ENCODE measurements at places on chromosomes 4 and X. TPM values are rescaled to one million over a fixed set of nuclear protein-coding genes. Genes with fewer than 3 reads are reported as not detected.

DNA sequence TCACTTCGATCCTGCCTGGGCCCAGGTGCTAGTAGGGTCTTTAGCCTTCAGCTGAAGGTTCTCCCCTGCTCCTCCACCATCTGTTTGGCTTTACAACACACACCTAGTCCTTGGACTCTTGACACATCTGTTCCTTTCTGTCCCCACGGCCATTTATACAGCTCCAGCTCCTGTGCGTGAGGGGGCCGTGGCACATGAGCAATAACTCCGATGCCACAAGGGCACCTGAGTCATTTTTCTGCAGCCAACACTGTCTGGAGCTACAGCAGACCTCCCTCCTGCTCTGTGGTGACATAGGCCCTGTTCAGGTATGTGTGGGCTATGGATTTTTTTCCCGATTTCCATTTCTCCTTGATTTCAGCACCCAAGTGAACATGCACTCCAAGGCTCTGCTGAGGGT, 44.7 kb upstream of the BCOR start:
- H3K27me3 ChIP-seq = peaks cover 4% of the 10 kb centered on the region
- H3K36me3 ChIP-seq = no peaks in the 10 kb centered on the region
- H3K27ac ChIP-seq = no peak overlapping the region

DNA sequence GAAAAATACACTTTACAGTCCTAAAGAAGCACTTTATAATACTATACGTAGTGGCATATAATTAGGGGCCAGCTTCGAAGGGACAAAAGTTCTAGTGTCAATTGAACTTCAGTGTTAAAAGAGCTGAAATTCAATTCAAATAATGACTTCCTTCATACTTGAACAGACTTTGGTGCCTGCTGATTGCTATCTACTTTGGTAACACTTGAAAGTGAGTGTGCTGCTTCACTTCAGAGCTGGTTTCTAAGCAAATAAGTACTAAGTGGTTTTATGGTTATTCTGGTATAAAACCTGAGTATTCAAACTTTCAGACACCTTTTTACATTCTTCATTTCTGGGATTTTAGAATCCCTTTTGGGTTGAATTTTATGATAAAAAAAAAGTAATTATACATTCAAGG, 107.0 kb downstream of the SLC4A4 start:
- H3K4me3 ChIP-seq = no peak overlapping the region
- no peak for DNase-seq
- no peaks in the 10 kb centered on the region for H3K4me1 ChIP-seq
- H3K27ac ChIP-seq = no peak overlapping the region
- no peaks in the 10 kb centered on the region for H3K27me3 ChIP-seq

GRCh38 chrX:10032147-10032546, 65.0 kb downstream of the CLDN34 start:
- H3K27me3 ChIP-seq = no peaks in the 10 kb centered on the region
- no peak overlapping the region for H3K27ac ChIP-seq
- no peak for DNase-seq

GASK1B gene
- 4.0 TPM for total RNA-seq

ARAF gene
- 40.7 TPM for total RNA-seq

DNA sequence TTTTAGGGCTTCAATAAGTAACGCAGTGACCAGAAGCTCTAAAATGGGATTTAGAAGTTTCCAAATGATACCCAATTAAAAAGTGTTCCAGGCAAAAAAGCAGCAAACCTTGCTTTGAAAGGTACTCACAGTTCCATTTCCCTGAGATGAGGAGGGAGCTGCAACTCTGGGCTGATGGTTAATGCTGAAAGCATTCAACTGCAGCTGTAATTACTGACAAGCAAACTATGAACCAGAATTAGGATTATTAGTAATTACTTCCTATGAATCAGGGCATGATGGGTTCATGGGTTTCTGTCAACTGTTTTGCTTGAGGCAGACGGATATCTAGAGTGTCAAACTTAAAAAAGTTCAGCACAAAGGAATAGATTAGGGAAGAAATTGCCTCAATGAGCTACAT, 357.4 kb downstream of the STIM2 start:
- DNase-seq = no peak
- no peak overlapping the region for H3K27ac ChIP-seq
- no peaks in the 10 kb centered on the region for H3K4me1 ChIP-seq
- no peaks in the 10 kb centered on the region for H3K36me3 ChIP-seq

GRCh38 chr4:1164040-1164439, 8.3 kb downstream of the SPON2 start:
- no peak for DNase-seq
- no peaks in the 10 kb centered on the region for H3K27me3 ChIP-seq
- no peaks in the 10 kb centered on the region for H3K36me3 ChIP-seq

RTL5 gene
- 3.4 TPM for total RNA-seq

- H3K27me3 ChIP-seq = no peaks in the 10 kb centered on the region
- no peak overlapping the region for H3K4me3 ChIP-seq
- no peaks in the 10 kb centered on the region for H3K36me3 ChIP-seq
- H3K4me1 ChIP-seq = peaks cover 5% of the 10 kb centered on the region
Observed at GRCh38 chr4:38073596-38074234, 113.5 kb downstream of the PTTG2 start.

DNA sequence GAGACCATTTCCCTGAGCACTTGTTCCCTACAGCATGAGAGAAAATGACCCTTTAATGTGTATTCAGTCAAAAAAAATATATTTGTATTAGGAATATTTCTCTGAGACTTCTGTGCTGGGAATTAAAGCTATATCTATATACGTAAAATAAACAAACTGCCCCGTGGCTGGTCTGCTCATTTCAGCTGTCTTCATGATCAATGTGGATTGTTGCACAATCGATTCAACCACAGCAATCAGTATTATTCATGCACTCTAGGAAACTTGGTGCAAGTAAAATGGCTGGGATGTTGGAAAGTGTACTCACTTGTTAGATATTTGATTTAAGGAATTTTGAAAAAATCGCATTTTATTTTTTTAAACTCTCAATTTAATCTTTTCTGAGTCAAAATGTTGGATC, 307.9 kb upstream of the ZFP42 start:
- H3K36me3 ChIP-seq = no peaks in the 10 kb centered on the region
- H3K4me3 ChIP-seq = no peak overlapping the region
- no peaks in the 10 kb centered on the region for H3K27me3 ChIP-seq
- no peaks in the 10 kb centered on the region for H3K4me1 ChIP-seq
- H3K27ac ChIP-seq = no peak overlapping the region

GRCh38 chr4:55733932-55734331, 85.7 kb upstream of the EXOC1L start:
- H3K27me3 ChIP-seq = no peaks in the 10 kb centered on the region
- no peak overlapping the region for H3K4me3 ChIP-seq
- no peaks in the 10 kb centered on the region for H3K36me3 ChIP-seq
- DNase-seq = peak; percentile 61

DNA sequence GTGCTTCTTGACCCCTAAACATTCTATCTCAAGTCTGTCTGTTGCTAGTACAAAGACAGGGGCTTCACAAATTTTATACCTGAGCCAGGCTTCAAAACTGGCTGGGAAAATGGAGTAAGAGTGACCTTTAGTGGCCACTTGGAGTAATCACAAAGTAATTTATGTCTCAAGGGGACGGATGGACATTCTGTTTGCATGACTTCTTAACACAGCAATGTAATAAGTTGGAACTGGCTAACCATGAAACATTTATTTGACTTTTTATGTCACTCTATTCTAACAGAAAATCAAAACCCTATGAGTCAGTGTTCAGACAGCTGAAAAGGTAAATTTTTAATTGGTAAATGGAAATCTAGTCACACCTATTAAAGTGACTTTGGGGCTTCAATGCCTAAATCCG, 600.6 kb downstream of the ANKRD50 start:
- no peaks in the 10 kb centered on the region for H3K27me3 ChIP-seq
- H3K36me3 ChIP-seq = no peaks in the 10 kb centered on the region
- H3K4me1 ChIP-seq = no peaks in the 10 kb centered on the region
- no peak for DNase-seq

- DNase-seq = no peak
- H3K27ac ChIP-seq = no peak overlapping the region
- no peaks in the 10 kb centered on the region for H3K36me3 ChIP-seq
- no peaks in the 10 kb centered on the region for H3K4me1 ChIP-seq
Observed at GRCh38 chrX:45198706-45199105, 2.0 kb downstream of the DIPK2B start.

MXRA5 gene
- total RNA-seq = 4.1 TPM

GRCh38 chr4:10200869-10201268, 84.3 kb upstream of the WDR1 start:
- no peak overlapping the region for H3K4me3 ChIP-seq
- no peaks in the 10 kb centered on the region for H3K4me1 ChIP-seq
- no peak overlapping the region for H3K27ac ChIP-seq
- H3K36me3 ChIP-seq = no peaks in the 10 kb centered on the region

- H3K27ac ChIP-seq = no peak overlapping the region
- no peaks in the 10 kb centered on the region for H3K27me3 ChIP-seq
- H3K4me1 ChIP-seq = no peaks in the 10 kb centered on the region
- no peak for DNase-seq
- H3K4me3 ChIP-seq = no peak overlapping the region
- no peaks in the 10 kb centered on the region for H3K36me3 ChIP-seq
Observed at GRCh38 chr4:107801766-107802211, 22.9 kb upstream of the SGMS2 start.

GRCh38 chrX:44529310-44529709, 13.3 kb downstream of the FUNDC1 start:
- DNase-seq = no peak
- H3K4me1 ChIP-seq = no peaks in the 10 kb centered on the region
- H3K4me3 ChIP-seq = no peak overlapping the region
- H3K27ac ChIP-seq = no peak overlapping the region
- no peaks in the 10 kb centered on the region for H3K36me3 ChIP-seq

- no peak overlapping the region for H3K27ac ChIP-seq
- no peak overlapping the region for H3K4me3 ChIP-seq
- H3K4me1 ChIP-seq = no peaks in the 10 kb centered on the region
- no peak for DNase-seq
- H3K36me3 ChIP-seq = no peaks in the 10 kb centered on the region
Observed at GRCh38 chr4:37990731-37991245, 30.6 kb downstream of the PTTG2 start.

- H3K4me1 ChIP-seq = peaks cover 12% of the 10 kb centered on the region
- DNase-seq = no peak
- no peaks in the 10 kb centered on the region for H3K27me3 ChIP-seq
- H3K36me3 ChIP-seq = no peaks in the 10 kb centered on the region
- H3K27ac ChIP-seq = no peak overlapping the region
- no peak overlapping the region for H3K4me3 ChIP-seq
Observed at GRCh38 chr4:3452376-3452775, 10.6 kb downstream of the HGFAC start.

DNA sequence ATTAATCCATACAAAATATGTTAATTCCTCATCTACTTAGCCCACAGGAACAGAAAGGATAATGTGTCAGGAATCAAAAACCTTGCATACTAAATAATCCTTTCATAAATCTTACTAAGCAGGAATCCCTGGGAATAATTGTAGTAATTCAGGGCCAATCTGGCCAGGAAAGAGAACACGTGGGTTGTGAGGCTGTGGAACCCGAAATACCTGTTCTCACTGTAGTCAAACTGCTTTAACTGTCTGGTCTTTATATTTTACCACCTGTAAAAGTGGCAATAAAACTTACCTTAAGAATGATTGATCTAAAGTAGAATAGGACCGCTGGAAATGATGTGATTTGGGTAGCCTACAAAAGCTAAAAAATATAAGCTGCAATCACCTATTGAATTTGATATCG, 1620.9 kb downstream of the STIM2 start:
- H3K4me3 ChIP-seq = no peak overlapping the region
- H3K4me1 ChIP-seq = no peaks in the 10 kb centered on the region
- DNase-seq = no peak
- no peaks in the 10 kb centered on the region for H3K27me3 ChIP-seq

DNA sequence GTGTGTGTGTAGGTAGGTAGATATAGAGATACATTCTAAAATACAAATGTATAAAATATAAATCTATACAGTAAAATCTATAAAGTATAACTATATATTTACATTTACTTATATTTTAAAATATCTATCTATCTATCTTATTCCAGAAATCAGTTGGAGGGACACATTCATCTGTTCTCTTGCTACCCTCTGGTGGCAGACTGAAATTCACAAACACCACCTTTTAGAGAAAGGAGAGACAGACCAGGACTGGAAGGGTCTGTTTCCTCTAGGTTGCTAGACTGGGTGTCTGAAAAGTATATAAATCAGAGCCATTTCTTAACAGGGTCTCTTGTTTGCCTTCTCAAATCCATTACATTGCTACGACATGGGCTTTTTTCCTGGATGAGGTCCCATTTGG, 343.0 kb downstream of the OPHN1 start:
- no peaks in the 10 kb centered on the region for H3K36me3 ChIP-seq
- DNase-seq = no peak
- no peak overlapping the region for H3K4me3 ChIP-seq
- H3K4me1 ChIP-seq = no peaks in the 10 kb centered on the region

- no peak overlapping the region for H3K4me3 ChIP-seq
- H3K4me1 ChIP-seq = peaks cover 4% of the 10 kb centered on the region
- H3K36me3 ChIP-seq = no peaks in the 10 kb centered on the region
- H3K27me3 ChIP-seq = no peaks in the 10 kb centered on the region
- H3K27ac ChIP-seq = no peak overlapping the region
Observed at GRCh38 chrX:15496824-15497223, 3.7 kb upstream of the PIR start.

NALF2 gene
- total RNA-seq = 1.5 TPM

DNA sequence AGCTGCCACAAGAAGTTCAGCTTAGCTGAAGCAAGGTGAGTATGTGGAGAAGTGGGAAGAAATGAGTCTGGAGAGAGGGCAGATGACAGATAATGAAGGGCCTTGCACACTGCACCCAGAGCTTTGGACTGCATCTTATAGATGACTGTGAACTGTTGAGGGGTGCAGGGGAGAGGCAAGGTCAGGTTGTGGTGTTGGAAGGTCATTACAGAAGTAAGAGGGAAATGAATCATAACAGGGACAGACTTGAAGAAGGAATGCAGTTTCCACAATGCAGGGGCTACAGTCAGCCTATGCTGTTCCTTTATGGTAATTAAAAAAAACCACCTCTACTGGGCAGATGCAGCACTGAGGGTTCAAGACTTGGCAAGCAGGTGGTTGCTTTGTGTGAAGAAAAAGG, 4.8 kb upstream of the IGFBP7 start:
- no peak for DNase-seq
- no peaks in the 10 kb centered on the region for H3K27me3 ChIP-seq
- no peaks in the 10 kb centered on the region for H3K4me1 ChIP-seq
- no peak overlapping the region for H3K27ac ChIP-seq
- H3K36me3 ChIP-seq = no peaks in the 10 kb centered on the region

DNA sequence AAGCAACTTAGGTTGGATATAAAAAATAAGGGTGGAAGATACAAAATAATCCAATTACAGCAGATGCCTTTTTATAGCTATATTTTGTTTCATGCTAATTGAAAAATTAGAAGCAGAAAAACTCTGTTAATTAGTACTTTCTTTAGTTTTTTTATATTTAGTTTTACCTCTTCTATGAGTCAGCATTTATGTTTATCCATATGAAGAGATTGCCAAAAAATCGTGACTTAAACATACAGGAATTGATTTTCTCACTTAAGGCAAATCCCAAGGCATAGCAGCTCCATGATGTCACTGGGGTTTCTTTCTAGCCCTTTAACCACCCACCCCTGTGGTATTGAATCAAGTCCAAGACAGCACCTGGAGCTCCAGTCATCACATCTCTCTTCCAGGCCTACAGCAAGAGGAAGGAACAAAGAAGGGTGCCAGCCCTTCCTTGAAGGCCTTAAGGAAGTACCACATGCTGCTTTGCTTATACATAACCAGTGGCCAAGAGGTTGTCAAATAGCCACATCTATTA, 365.8 kb upstream of the TENM3 start:
- H3K27me3 ChIP-seq = no peaks in the 10 kb centered on the region
- no peak for DNase-seq
- H3K27ac ChIP-seq = no peak overlapping the region
- no peaks in the 10 kb centered on the region for H3K4me1 ChIP-seq
- no peak overlapping the region for H3K4me3 ChIP-seq

GRCh38 chr4:114782415-114783214, 184.0 kb downstream of the UGT8 start:
- H3K27ac ChIP-seq = no peak overlapping the region
- no peaks in the 10 kb centered on the region for H3K27me3 ChIP-seq
- no peaks in the 10 kb centered on the region for H3K4me1 ChIP-seq

HTR2C gene
- total RNA-seq = not detected

Data from pancreas (tissue), 10 donors.